NCI-H187 (cell line): ENCODE measurements at places on chromosomes 3 and 15.

- no peak for DNase-seq
Observed at GRCh38 chr3:112407214-112407887, 74.4 kb downstream of the CD200 start.

DNA sequence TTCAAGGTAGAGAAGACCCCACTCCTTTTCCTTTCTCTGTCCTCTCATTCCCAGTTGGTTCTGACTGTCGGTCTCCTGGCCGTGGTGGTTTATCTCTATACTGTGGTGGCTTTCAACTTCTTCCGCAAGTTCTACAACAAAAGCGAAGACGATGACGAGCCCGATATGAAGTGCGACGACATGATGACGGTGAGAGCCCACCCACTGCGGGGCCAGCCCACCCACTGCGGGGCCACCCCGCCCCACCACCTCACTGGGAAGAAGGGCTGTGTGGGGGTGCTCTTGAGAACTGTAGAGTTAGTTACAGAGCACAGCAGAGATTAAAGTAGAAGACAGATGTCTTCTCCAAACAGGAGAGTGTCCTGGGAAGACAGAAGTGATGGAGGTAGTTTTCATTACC is 110.6 kb upstream of the CHRM5 start:
- no peak for DNase-seq

DNA sequence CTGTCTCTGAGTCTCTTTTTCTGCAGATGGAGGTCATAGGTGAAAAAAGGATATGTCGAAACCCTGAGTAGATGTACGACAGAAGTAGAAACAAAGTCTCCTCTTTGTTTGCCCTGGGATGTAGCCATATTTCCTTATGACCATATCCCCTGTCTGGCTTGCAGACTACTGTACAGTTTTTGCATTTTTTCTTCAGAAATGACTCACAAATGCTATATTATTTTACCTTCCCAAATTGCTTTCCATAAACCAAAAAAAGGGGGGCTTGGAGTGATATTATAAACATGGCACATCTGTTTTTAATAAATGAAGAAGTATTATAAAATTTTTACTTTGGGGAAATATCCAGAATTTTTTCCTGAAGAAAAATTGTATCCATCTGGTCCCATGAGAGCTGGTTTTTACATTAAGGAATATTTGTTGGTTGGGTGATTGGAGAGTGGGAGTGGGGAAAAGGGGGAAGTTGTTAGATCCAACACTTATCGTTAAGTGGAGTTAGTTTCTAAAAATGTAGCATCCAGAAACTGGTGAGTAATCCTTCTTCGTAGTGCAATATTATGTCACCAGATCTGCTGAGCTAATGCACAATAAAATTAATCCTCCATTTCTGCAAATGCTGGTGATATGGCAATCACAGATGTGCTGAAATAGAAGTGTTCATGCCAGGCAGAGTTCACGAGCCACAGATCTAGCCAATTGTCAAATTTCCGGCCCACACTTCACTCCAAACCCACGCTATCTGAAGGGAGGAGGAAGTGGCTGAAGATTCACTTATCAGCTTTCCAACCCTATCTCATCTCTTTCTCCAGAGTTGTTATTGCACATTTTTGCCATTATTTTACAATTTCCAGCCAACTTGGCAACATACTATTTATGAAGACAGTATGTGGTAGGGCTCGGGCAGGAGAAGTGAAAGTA is 313.6 kb upstream of the ATP11B start:
- no peak for DNase-seq

DNA sequence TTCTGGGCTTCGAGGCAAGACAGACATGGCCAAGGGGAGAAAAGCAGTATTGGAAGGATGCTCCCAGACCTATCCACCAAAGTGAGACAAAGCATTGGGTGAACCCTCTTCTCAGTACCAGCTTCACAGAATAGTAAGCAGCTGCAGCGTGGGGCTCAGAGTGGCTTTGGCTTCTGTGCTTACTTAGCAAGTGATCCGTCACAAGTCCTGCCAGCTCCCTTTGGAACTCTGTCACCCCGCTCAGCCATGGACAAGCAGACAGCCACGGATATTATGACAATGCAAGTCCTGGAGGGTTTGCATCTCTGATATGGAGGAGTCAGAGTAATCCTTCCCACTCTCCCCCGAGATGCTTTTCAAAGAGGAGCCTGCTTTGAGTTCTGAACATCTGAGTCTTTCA is 90.8 kb downstream of the SLCO3A1 start:
- no peak for DNase-seq

- no peak for DNase-seq
Observed at GRCh38 chr15:28952666-28953491, 67.1 kb downstream of the APBA2 start.

DNA sequence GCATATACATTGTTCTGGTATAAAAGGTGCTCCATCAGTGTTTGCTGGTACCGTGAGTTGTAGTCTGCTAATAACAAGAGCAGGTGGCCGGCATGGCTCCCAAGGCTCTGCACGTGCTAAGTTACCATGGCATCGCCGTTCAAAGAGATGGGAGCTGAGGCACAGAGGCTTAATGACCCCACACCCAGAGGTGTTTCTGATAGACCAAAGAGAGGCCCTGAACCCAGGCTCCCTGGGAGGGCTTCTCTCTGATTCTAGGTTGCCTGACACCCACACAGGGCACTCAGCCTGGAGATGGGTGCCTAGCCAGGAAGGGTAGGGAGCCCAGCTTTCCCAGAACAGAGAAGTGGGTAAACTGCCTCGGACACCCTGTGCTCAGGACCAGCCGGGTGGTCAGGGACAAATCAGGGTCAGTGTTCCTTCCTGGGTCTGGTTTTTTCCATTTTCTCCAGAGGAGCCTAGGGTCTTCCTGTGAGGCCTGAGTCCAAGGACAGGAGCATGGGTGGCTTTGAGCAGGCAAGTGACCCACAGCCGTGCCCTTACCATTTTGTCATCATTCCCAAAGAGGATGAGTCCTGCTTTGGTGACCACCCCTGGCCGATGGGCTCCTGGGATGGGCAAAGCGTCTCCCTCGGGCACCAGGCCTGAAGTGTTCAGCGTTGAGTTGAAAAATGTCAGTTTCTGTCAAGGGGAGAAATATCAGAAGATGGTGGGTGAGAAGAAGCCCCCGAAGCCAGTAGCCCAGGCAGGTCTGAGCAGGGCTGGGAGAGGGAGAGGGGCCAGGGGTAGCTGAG is 27.3 kb downstream of the ALDH1L1 start:
- DNase-seq = no peak

DNA sequence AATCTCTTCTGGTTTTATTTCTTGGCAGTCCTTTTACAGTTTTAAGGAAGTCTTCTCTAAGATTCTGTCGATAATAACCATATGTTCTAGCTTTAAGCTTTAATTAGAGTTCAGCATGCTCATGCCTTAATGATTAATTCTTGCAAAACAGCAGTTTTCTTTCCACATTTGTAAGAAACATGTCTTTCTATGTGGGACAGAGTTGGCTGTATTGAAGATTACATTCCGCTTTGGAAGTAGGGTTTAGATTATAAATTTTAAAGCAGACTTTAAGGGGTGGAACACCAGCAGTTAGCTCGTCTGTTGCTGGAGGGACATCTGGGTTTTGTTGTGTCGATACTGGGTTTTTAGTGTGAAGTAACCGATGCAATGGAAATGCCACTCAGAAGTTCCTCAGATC is 35.3 kb downstream of the SQOR start:
- no peak for DNase-seq

DNA sequence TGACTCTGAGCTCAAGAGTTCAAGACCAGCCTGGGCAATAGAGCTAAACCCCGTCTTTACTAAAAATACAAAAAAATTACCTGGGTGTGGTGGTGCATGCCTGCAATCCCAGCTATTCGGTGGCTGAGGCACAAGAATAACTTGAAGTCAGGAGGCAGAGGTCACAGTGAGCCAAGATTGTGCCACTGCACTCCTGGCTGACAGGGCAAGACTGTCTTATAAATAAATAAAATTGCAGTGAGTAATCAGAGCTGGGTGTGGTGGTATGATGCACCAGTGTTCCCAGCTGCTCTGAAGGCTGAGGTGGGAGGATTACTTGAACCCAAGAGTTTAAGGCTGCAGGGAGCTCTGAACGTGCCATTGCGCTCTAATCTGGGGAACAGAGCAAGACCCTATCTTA is 55.9 kb upstream of the GCNT3 start:
- no peak for DNase-seq

GRCh38 chr3:78115983-78116382 is 1076.1 kb downstream of the ROBO2 start:
- no peak for DNase-seq

DNA sequence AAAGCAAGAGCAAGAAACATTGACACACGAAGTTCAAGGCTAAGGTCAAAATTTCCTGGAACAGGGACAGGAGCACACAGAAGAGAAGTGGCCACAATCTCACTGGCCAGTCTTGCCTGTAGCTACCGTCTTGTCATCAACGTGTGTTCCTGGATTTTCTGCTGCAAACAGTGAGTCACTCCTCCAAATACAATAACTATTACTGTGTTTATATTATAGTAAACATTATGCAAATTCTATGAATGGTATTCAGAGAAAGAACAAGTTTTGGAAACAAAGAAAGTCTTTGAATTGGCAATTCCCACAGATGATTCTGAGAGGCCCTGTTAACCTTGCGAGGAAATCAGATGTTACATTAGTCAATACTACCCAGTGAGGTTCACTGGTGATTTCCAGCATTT is 220.5 kb downstream of the FAM43A start:
- no peak for DNase-seq
